Activated CD4-positive, alpha-beta T cell treated with anti-CD3 and anti-CD28 coated beads, Interleukin-10, Interleukin-2, amounts not matched to agents 100 ng/mL and 50 ng/mL, durations not matched to agents 16 hours and 8 hours (primary cell): ENCODE measurements at places on chromosomes 7 and 10.

DNA sequence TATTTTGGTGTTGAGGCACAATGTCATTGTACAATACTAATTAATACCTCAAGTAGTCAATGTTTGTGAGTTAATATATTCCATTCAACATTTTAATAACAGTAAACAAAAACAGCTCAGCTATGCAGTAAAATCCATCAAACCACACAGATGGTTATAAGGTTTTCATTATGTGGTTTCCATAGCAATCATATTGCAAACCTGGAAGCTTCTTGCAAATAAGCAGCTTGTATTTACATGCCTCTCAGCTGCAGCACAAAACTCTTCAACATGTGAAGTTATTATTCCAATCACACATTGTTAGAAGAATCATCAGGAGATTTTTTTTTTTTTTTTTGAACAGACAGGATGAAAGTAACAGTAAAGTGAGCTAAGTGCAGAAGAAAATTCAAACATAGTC is 170.2 kb downstream of the SKAP2 start:
- no peak for DNase-seq

GRCh38 chr10:6699336-6699735 is 119.3 kb upstream of the PRKCQ start:
- no peak for DNase-seq

- DNase-seq, result no peak
These were observed 1.5 kb upstream of the GTPBP10 start for GRCh38 chr7:90345016-90345415.

DNA sequence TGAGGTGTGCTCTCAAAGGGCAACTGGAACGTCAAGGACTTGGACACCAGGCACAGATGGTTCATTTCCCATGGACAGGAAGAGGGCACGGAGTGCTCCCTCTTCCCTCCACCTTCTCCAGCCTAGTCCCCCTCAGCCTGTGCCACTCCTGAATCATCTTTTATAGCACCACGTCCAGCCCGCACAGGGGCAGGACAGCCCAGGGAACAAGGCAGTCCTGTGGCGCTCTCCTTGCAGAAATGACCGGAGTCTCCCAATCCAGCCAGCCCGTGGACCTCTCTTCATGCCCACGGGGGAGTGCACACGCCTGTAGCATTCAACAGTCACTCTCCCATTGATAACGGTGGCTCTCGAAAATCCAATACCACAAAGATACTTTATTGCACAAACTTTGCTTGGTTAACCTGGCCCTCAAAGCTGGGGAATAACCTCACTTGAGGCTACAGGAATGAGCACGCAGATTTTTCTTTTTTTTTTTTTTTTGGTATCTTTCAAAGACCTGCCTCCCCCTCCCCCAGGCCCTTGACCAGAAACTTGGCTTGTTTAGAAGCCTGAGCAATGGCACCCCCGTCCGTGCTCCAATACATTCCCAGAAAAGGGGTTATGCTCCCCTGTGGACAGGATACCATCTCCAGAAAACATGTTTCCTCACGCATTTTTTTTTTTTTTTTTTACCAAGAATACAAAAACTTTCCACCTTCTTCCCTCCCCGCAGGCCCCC is 733 bp downstream of the PRKCQ start:
- DNase-seq, result peak; percentile 74

GRCh38 chr7:48168159-48168558 is 3.1 kb upstream of the ABCA13 start:
- DNase-seq, result peak; percentile 26

DNA sequence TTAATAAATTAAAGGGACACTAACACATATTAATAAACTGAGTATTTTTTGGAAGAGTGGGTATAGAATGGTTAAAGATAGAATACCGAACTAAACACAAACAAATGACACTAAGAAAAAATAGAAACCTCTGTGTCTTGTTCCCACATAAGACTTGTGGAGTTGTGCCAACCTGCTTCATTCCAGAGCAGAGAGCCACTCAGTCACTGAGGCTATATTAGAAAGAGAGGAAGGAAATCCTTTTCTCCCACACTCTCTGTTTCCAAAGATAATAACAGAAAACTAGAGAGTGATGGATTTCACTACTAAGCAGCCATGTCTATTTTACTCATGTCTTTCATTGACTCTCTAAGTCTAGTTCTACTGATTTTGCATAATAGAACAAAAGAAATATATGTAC is 26.0 kb downstream of the CTNNA3 start:
- no peak for DNase-seq

DNA sequence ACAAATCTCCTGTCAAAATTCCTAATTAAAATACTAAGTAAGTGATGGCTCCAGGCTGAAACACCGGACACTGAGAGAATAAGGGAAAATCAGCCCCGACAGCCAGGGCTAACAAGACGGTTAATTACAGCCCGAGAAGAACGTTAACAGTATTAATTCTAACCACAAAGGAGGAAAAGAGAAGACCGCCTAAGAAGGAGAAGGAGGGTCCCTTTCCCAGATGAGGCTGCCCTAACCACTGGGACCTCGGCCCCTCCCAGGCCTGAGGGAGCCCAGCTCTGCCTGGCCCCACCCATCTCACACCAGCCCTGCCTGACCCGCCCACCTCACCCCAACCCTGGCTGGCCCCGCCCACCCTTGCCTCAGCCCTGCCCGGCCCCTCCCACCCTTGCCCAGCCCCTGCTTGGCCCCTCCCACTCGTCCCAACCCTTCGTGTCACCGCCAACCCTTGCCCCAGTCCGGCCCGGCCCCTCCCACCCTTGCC is 51.3 kb downstream of the PWWP2B start:
- peak; percentile 84 for DNase-seq

- DNase-seq, result peak; percentile 49
These were observed 143.4 kb downstream of the TCF7L2 start for GRCh38 chr10:113093188-113094113.

DNA sequence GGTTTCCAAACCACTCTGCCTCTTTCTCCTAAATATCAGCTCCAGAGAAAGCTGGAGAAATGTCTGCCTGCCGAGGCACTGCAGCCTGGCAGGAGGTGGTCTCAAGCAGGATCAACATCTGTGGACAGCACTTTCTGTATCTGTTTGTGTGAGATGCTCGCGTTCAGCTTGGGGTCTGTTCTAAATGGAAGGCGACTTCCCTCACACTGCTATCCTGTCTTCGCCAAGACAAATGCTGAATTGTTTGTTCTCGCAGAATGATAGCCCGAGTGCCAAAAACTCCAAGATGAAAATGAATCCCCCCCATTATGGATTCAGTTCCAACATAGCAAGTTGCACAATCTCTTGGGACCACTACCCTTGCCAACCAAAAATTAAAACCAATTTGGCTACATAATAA is 72.2 kb upstream of the PALS2 start:
- DNase-seq, result no peak

DNA sequence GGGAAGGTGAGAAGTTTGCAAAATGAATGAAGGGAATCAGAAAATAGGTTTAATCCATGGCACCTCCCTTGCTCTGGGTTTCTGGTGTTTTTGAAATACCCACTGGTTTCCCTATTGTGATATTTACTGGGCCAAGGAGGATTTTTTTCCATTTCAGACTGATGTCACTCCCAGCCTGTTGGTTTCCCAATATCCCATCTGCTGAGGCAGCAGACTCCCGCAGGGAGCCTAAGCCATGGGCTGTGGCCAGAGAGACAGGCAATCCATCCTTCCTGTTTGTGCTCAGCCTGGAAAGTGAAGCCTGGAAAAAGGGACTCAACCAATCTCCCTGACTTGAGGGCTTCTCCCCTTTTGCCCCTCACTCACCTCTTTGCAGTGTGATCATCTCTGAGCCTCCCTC is 22.8 kb downstream of the FAM107B start:
- no peak for DNase-seq

DNA sequence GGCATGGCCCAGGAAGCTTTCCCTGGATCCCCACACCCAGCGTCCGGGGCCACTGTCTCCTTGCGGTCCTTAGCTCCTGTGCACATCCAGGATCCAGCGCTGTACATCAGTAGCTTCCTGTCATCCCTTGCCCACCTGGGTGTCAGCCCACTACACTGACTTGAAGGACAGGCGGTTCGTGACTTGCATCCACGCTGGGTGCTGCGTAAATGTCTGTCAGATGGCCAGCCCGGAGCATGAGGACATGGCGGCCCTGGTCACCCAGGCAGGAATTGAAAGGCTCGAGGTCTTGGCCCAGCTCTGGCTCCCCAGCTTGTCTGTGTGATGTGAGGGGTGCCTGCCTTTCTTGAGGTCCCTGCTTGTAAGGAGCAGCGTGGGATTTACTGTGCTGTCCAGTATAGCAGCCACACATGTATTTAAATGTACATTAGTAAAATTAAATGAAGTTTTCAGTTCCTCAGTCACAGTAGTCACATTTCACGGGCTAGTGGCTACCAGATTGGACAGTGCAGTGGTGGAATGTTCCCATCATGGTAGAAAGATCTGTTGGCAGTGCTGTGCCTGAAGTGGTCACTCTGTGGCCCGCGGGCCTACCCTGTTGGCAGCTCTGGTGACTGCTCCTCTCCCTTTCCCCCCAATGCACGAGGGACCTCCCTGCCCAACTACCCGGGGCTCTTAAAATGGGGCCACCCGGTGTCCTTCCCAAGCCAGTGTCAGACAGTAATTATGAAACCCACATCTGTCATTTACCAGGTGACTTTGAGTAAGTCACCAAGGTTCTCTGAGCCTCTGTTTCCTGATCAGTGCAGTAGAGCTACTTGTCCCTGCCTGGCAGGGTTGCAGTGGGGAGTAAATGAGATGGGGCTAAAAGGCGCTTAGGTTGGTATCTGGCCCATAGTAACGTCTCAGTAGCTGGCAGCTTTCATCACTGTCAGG is 97.8 kb upstream of the PPIF start:
- DNase-seq, result peak; percentile 86

GRCh38 chr10:74643596-74643975 is 182.8 kb upstream of the KAT6B start:
- no peak for DNase-seq

- DNase-seq, result no peak
These were observed 135.6 kb downstream of the PFKFB3 start for GRCh38 chr10:6338361-6338760.

GRCh38 chr7:23353172-23353571 is 54.0 kb downstream of the MALSU1 start:
- no peak for DNase-seq

DNA sequence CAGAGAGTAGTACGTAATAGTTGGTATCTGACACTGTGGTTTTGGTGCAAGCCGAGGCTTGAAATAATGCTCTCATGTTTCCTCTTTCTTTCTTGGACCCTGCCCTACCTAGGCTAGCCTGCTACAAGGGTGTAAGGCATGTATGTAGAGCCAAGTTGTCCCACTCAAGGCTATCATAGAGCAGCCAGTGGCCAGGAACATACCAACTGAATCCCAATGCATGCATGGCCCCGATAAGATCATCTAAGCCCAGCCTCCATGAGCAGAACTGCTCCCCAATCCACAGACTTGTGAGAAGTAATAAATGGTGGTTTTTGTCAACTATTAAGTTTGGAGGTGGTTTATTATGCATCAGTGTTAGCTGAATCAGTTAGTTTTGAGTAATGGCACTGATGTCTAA is 250.2 kb downstream of the SH2D4B start:
- no peak for DNase-seq

DNA sequence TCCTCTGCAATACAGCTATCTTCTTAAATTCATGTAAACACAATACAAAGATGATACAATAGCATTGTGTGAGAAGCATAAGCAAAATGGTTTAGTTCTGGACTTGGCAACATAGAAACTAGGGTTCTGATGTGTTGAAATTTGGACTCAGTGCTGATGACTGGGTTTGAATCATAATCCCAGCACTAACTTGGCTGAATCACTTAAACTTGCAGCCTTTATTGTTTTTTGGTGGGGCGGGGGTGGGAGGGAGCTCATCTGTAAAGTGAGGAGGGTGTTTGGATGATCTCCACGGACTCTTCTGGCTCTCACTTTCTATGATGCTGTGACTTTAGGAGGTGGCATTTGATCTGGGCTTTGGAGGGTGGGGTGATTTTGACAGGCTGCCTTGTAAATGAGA is 158.2 kb downstream of the WNT2 start:
- no peak for DNase-seq
